Stimulated activated CD4-positive, alpha-beta T cell treated with anti-CD3 and anti-CD28 coated beads, Interleukin-1b, Interleukin-23, amount 100 ng/mL, for 1 hour (primary cell): ENCODE measurements at places on chromosomes 11 and 22.
A peak's percentile ranks its signal among the peaks of the same experiment; 100 is the strongest.

DNA sequence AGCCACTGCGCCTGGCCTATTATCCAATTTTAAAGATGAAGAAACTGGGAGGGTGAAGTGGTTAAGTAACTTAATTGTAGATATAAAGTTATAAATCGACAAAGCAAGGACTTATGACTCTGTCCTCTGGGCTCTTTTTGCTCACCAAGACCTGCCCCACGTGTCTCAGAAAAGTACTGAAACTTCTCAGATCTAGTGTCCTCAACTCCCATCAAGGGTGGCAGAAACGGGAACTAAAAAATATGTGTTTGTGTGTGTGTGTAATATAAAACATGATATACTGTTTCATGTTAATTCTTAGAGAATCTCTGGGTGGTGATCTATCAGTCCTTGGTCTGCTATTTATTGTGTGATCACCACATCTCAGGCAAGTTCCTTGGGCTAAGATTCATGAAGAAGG, 104.9 kb downstream of the GAB2 start:
- no peak for DNase-seq

DNA sequence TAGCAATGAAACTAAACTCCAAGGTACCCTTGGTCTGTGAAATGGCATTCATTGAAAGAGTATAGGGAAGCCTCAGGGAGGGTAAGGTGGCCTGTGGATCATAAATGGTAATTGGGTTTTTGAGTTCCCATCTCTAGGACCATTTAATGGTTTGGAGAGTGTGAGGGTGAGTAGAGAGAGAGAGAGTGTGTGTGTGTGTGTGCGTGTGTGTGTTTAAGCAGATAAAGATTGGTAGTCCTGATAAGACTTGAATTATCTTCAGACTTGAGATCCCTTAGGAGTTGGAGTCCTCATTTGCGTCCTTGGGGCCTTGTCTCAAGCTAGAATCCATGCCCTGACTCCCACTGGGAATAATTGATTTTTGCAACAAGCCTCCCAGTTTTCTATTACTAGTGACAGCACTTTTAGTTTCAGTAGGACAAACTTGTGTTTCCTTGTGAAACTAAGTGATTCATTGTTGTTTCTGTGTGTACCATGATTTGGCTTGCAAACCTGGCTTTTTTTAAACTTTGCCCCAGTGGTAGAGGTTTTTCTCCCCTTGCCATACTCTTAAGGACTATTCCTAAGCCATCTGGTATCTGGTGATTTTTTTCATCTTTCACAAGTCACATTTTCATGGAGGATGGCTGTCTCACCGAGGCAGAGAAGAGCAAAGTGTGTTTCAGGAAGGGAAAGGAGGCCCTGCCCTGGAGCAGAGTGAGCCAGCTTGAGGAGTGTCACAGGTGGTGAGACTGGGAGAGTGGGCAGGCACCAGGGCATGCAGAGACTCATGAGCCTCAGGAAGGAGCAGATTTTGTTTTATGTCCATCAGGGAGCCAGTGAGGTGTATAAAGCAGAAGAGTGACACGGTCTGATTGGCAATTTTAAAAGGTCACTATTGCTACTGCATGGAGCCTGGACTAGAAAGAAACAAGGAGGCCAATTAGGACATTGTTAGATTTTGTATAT, 26.7 kb downstream of the ALKBH3 start:
- no peak for DNase-seq

GRCh38 chr11:126339073-126339862, 16.2 kb upstream of the ST3GAL4 start:
- DNase-seq: no peak

DNA sequence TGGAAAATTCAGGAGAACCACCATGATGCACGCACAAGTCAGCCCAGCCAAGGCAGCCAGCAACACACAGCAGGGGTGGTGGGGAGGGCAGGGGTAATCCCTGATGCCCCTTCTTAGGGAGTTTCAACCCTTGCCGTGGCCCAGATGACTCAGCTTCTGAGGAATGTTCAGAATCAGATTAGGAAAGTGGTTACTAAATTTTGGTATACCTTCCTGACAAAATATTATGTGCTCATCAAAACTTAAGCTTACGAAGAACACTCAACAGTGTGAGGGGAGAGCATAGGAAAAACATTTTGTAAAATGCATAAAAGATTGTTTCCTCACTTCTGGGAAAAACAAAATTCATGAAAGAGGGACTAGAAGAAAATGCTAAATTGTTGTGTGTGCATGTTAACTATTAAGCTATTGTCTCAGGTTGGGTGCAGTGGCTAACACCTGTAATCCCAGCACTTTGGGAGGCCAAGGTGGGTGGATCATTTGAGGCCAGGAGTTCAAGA, 32.1 kb downstream of the SERPIND1 start:
- no peak for DNase-seq

GRCh38 chr22:37231406-37232139, 12.5 kb downstream of the RAC2 start:
- no peak for DNase-seq

GRCh38 chr11:61871158-61871597, 20.2 kb downstream of the FADS3 start:
- peak; percentile 15 for DNase-seq

GRCh38 chr11:83063073-83063754, 8.5 kb downstream of the RAB30 start:
- no peak for DNase-seq

DNA sequence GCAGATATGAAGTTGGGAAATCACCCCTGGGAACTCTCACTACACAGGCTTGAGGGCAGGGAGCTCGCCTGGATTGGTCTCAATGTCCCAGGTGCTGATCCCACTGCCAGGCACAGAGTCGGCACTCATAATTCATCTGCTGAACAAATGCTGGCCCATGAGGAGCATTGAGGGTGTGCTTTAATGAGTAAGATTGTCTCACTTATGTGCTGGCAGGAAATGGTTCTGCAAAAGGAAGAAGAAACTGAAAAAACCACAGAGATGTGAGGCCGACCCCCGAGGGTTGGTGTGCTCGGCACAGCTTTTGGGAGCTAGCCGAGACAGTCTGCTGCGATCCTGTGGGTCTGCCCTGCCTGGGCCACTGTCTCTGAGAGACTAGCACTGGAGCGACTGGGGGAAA, 9.4 kb downstream of the PLAAT2 start:
- DNase-seq: no peak

DNA sequence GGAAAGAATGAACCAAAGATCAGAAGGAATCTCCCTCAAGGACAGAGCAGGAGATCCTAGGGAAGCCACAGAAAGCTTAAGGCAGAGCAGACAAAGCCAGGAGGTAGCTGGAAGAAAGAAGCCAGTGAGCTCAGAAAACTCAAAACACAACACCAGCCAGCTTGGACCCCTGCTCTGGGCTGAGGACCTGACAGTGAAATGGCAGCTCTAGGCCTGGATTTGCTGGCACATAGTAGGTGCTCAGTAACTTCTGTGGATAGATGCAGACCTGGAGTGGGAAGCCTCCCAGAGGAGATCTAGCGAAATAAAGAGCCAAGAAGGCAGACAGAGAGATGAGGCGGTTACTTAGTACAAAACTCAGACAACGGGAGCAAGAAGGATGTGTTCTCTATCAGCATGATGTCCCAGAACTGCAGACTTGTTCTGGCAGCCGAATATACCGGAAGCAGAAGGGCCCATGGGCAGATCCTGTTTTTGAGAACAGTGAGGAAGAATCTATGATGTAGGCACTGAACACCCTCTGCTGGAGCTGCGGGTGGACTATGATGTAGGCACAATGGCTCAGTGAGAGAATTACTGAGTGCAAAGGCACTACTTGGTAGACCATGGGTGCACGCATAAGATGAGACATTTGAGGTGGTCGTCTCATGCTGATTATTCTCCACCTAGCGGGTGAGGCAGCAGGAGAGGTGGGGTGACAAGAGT, 4.8 kb downstream of the ROBO4 start:
- DNase-seq: no peak

- DNase-seq: no peak
Measured at GRCh38 chr22:37951305-37951704, 2.1 kb downstream of the C22orf23 start.

- DNase-seq: no peak
Measured at GRCh38 chr22:36573815-36574363, 44.9 kb upstream of the EIF3D start.

- no peak for DNase-seq
Measured at GRCh38 chr22:42396621-42397331, 35.4 kb downstream of the NFAM1 start.

GRCh38 chr11:108912581-108912980, 247.7 kb downstream of the DDX10 start:
- no peak for DNase-seq

DNA sequence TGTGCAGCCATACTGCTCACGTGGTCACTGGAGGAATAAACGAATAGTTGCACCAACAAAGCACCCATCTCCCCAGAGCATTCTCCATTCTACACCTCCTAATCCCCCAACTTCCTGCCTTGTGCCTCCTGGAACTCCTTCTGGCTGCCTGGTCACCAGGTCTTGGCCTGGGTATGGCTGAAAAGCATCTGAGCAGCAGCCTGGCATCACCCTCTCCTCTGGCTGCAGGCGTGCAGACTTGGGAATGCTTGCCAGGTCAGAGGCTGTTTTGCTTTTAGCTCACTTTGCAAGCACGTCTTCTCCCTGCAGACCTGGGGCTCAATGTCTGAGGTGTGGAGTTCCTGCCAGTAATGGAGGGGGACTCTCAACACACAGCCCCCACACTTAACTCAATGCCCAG, 33.3 kb upstream of the KCNJ11 start:
- DNase-seq: no peak

- DNase-seq: no peak
Measured at GRCh38 chr11:30019481-30019880, 2.7 kb upstream of the KCNA4 start.

GRCh38 chr11:114713756-114714155, 35.4 kb downstream of the NXPE2 start:
- DNase-seq: no peak

DNA sequence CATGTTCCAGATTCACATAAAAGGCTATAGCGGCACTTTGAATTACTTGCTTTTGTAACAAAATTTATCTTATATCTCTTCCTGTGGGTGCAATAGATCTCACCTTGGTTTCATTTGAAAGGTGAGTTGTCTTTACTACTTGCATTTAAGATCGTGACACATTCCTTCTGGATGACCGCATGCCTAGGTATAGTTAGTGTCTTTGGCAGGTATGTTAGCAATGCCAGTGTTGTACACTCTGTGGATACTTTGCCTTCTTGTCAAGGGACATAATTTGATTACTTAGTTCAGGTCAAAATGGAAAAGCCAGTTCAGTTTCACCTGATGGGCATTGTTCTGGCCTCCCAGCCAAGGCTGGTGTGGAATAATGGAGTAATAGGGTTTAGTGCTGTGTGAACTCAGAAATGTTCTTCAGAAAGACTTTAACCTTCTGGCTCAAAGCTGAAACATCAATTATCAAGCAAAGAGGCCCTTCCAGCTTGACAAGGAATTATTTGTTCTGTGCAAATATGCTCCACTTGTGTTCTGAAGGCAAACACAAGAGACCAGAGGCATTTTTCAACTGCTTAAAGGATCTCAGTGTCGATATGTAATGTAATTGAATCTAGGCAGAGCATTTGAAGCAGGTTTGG, 64.6 kb downstream of the AMOTL1 start:
- no peak for DNase-seq

GRCh38 chr22:22111267-22111751, 128.7 kb upstream of the TOP3B start:
- no peak for DNase-seq

- DNase-seq: no peak
Measured at GRCh38 chr11:17556999-17557398, 9.9 kb downstream of the OTOG start.

DNA sequence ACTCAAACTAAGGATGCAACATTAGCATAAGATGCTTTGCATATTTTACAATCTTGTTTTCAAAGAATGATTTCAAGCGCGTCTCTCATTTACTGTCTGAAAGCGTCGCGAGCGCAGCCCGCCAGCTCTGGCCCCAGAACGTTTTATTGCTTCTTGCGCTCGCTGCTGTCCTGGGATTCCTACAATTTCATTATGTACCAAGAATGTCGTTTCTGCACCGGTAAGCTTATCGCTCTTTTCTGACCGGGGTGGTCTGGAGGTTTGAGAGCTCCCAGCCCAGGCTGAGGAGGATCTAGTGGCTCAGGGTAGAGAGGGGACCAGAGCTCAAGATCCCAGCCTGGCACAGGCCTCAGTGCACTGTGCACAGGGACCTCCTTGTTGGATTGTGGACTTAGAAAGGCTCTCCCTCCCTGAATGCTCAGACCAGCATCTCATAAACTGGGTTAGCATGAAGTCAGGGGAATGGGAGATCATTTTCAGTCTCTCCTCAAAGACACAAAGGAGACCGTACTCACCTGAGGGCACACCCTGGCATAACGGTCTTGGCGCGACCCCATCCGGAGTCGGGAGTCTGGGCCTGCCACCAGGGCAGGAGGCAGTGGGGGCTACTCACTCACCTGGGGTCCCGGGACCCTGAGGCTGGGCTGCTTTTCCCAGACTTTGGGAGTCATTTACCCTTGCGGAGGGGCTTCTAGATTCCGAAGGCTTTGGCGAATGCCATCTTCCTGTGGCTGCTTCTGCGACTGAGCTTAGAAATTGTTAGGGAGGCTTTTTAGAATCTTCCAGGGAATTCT, 817.4 kb downstream of the BRD1 start:
- no peak for DNase-seq

DNA sequence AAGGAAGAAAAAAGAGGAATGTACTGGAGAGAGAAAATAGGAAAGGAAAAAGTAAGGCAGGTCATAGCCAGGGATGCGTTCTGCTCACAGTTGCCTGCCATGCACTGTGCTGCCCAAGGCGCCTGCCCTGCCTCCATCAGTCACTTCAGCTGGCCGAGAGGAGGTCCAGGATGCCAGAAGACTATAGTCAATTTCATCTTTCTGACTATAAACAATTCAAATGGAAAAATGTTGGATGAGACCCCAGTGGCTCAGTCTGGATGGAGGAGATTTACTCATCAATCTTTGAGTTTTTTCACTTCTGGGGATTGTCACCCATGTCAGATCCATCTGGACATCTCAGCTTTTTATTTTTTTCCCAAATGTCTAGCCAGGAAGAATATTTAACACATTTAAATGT, 36.7 kb upstream of the CLMP start:
- no peak for DNase-seq

GRCh38 chr22:20130319-20130718, 1.3 kb upstream of the ZDHHC8 start:
- DNase-seq: no peak

DNA sequence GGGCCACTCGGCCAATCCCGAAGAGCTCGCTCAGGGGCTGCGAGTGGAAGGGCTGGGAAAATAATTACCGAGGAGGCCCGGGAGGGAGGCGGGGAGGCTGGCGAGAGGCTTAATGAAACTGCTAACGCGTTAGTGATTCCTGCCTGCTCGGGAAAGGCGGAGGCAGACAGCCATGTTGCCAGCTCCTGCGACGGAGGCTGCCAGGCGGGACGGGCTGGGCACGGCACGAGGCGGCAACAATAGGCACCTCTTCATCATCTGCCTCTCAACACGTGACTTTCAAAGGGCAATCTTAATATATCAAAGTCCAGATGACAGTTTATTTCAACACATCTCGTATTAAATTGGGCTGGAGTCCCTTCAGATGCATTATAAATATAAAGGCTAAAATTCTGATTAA, 68.0 kb upstream of the TCF20 start:
- no peak for DNase-seq
